ENCODE measurements at places on chromosomes 3 and 15.

DNA sequence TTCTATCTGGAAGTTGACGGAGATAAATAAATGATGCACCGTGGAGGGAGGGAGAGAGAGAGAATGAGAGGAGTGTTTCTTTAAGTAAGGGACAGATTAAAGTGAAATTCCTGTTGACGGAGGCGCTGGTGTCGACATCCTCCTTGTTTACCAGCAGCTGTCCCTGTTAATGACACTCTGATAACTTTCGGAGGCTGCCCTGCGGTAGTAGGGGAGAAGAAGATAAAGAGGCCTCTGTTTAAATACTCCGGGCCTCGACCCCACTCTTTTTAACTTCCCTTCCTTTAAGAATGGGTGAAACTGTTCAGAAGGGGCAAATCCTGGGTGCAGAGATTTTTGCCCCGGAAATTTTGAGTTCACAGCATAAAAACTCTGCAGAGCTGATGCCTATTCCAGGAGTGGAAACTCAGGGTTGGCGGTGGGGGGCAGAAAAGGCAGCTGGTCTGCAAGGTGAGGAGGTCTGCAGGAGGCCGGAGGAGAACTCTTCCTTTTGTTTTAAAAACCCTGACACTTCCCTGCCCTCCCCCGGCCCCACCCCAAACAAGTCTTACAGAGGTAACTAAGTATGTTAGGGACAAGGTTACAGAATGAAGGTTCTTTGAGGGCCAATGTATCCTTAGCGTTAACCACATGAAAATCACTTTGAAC lies 276.6 kb upstream of the NR2F2 start:
- no peak for DNase-seq

DNA sequence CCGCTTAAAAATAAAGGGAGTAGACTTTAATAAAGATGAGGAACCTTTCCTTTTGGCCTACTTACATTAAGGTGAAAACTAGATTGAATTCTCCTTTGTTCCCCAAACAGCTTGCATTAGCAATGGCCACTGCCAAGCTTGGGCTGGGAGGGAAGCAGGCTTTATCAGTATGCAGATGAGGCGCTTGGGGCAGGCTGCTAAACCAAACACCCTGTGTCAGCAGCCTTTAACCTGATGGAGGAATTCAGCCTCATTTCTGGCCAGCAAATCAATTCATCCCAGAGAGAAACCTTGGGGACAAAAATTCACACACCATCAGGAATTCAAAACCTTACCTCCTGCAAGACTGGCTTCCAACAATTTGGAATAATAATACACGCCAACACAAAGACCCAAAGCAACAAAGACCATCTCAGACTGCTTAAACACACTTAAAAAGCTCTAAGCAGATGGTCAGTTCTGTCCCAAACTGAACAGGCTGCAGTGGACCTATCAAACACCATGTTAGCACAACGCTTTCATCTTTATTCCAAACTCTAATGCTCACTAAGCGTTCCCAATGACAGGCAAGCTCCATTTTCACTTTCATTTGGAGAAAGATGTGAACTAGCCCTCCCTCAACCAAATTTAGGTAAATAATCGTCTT lies 255.1 kb upstream of the CMC1 start:
- no peak for DNase-seq

- DNase-seq, result no peak
Measured at GRCh38 chr3:118512301-118512700, 522.3 kb downstream of the IGSF11 start.

GRCh38 chr15:83178869-83179325 lies 28.7 kb downstream of the HDGFL3 start:
- DNase-seq, result no peak

- DNase-seq, result peak; percentile 68
Measured at GRCh38 chr15:78715930-78716329, 74.9 kb upstream of the CHRNB4 start.

DNA sequence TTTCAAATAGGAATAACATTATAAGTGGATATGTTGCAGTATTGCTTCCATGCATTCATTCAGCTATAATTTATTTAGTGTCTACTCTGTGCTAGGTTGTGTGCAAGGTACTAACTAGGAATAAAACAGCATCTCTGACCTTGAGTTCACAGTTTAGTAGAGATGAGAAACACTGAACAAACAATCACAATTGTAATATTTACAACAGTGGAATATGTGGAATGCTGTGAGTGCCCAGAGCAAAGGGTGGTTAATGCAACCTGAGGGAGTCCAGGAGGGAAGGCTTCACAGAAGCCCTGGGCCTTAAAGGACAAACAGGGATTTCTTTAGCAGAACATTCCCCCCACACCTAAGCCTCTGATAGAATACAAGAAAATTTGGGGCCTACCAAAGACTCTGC lies 13.3 kb downstream of the SFMBT1 start:
- DNase-seq, result no peak

GRCh38 chr15:78533331-78533730 lies 6.9 kb upstream of the PSMA4 start:
- no peak for DNase-seq

- no peak for DNase-seq
Measured at GRCh38 chr15:100205549-100206295, 136.1 kb downstream of the ADAMTS17 start.

GRCh38 chr15:65400760-65401610 lies 21.8 kb downstream of the IGDCC4 start:
- peak; percentile 79 for DNase-seq

DNA sequence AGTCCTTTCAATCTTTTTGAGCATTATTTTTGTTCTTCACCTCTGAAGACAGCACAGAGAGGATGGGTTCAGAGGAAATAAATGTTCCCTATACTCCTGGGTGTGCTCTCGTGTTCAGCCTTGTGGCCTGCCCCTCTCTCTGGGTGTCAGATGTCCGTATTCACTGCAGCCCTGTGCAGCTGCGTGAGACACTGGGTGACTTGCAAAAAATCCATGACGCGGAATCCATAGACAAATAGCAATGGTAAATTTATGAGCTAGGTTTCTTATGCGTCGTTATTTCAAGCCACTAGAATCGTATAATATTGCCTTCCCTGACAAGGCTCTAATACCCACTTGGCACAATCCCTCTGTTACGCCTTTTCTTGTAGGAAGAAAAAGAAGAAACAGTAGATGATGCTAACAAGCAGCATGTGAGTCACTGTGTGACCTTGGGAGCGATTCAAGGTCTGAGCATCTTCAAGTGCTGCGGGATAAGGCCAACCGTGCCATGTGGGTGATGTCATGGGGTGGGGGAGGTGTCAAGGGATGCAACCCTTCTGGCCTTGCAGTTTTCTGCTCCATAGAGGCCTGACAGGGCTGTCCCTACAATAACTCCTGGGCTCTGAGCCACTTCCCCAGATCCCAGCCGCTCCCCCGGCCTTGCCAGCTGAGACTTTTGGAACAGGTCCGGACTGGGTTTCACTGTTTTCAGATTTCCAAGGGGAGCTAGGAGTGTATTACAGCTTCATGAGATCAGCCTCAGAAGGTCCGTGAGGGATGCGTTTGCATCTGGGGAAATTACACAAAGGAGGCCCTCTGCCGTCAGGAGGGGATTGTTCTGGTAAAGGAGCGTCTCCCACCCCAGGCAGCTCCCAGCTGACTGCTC lies 47.6 kb upstream of the POMGNT2 start:
- DNase-seq, result peak; percentile 77

GRCh38 chr3:115217678-115218451 lies 70.8 kb upstream of the ZBTB20 start:
- DNase-seq, result peak; percentile 70

DNA sequence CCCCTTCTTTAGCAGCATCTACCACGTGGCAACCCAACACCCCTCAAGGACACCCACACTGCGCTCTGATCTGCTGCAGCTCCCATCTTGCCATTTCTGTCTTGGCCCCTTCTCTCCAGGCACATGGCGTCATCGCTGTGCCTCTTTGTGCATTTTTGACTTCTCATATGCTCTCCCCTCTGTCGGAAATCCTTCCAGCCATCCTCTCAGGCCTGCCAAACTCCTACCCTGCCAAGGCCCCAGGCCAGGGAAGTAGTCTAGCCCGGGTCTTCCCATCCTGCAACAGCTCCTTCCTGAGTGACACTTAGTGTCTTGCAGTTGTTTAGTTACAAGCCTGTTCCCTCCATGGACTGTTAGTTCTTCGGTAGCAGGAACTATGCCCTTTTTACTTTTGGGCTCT lies 34.0 kb upstream of the CTXND1 start:
- no peak for DNase-seq

DNA sequence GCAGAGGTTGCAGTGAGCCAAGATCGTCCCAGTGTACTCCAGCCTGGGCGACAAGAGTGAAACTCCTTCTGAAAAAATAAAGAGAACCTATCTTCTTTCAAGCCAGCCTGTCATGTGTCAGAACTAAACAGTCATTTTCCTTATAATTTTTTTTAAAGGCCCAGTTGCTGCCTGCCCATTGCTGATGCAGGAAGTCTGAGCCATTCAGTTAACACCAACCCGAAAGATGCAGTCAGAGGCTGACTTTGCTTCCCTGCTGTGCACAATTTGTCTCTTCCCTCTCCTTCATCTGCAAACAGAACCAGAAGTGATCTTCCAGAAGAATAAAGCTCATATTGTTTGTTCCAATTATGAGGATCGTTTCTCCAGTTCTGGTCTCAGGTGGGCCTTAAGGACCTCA lies 220.6 kb downstream of the SLCO3A1 start:
- DNase-seq, result no peak

GRCh38 chr15:32104061-32104995 lies 74.0 kb downstream of the CHRNA7 start:
- DNase-seq, result no peak

- DNase-seq, result peak; percentile 58
Measured at GRCh38 chr3:60555686-60556354, 695.4 kb downstream of the FHIT start.

GRCh38 chr15:63051156-63052066 lies 8.9 kb downstream of the TPM1 start:
- peak; percentile 62 for DNase-seq
